ENCODE measurements at places on chromosomes 3 and 15.

- DNase-seq, result no peak
Observed at GRCh38 chr3:35757991-35758757, 118.8 kb downstream of the ARPP21 start.

GRCh38 chr3:46675843-46676567 lies 17.5 kb downstream of the ALS2CL start:
- no peak for DNase-seq

- no peak for DNase-seq
Observed at GRCh38 chr3:171801738-171802589, 8.3 kb downstream of the PLD1 start.

DNA sequence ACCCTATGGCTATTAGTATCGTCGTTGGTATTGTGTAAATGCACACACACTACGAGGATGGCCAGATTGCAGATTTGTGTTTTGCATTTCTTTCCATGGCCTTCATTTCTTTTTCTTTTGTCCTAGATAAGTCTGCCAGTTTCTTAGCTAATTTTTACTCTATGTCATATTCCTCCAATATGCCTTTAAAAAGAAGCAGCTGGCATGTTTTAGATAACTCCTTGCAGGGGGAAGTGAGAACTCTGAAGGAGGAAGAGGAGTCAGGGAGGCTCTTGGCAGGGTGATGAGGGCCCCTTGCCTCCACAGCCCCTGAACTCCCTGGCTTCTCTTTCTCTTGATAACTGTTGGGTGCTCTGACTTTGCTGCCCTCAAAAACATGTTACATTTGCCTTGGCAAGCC lies 244.0 kb downstream of the GABRG3 start:
- no peak for DNase-seq

- no peak for DNase-seq
Observed at GRCh38 chr15:51335087-51335486, 3.3 kb downstream of the CYP19A1 start.

DNA sequence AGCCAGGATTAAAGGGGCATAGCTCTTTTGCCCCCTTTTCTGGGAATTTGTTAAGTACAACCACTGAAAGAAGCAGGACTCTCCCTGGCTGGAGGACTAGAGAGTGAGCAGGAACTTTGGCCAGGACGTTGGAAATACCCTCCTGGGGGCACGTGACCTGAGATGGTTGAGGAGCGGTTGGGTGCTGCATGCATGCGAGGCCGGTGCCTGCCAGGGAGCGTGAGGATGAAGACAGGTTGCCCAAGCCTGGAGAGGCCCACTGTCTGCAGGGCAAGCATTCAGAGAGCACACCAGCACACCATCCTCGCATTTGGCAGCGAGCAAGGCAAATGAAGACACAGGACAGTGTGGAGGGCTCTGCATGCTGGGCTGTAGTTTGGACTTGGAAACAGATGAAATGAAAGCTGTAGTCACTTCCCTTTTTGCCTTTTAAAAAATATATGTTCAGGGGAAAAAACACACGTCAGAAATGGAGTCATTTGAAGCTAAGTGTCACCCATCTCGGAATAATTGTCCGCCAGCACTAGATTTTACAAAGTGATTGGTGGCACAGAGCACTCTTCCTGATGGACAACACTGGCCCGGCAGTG lies 217.6 kb downstream of the SLCO3A1 start:
- DNase-seq, result no peak

- DNase-seq, result no peak
Observed at GRCh38 chr3:31620656-31621055, 87.9 kb downstream of the STT3B start.

DNA sequence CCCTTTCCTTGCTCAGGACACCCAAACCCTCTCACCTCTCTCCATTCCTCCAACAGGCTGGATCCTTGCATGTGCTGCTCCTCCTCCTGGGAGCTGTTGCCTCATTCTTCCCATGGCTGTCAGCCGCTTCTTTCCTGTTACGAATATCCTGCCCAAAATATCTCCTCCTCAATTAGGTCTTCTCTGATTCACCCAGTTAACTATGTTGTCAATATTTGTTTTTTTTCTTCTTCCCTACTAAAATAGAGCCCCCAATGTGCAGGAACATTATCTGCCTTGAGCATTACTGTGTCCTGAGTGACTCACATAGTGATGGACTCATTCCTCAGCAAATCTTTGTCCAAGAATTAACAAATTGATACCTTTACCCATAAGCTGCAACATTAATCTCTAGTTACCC lies 357.2 kb downstream of the CLSTN2 start:
- no peak for DNase-seq

GRCh38 chr15:40338041-40338657 lies 2.6 kb downstream of the CCDC9B start:
- DNase-seq, result no peak

DNA sequence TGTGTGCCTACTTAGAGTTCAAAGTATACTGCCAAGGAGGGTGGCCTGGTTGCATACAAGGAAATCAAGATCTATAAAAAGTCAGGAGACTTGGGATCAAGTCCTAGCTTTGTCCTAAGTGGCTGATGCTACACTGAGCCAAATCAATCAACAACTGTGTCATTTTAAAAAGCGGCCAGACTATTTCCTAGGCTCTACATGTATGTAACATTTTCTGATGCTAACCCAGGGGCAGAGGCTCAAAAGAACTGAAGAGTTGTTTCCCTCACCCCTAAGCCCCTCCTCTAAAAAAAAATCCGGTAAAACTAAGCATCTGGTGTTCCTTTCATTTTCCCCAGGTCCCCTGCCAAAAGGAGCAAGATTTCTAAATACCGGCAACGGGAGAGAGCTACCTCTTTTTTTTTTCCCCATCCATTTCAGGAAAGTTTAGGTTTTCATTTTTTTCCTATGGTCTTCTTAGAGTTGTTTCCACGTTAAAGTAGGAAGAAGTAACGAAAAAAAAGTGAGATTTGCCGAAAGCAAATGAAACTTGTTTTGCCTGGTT lies 18.8 kb upstream of the CHD2 start:
- no peak for DNase-seq
